ENCODE measurements at places on chromosomes 4 and X. TPM values are rescaled to one million over a fixed set of nuclear protein-coding genes. Genes with fewer than 3 reads are reported as not detected.

Gene XAGE1A
- total RNA-seq = not detected

Gene PRDM8
- total RNA-seq = 0.48 TPM

Gene CXCL11
- 2.2 TPM for total RNA-seq

Gene TAF7L
- total RNA-seq = 0.21 TPM

Gene SSX3
- total RNA-seq = not detected

Gene TBC1D14
- total RNA-seq = 113 TPM

Gene NPFFR2
- 8.2 TPM for total RNA-seq
